Trophoblast cell (in vitro differentiated cells and primary cell): ENCODE measurements at places on chromosomes 7 and 10.

DNA sequence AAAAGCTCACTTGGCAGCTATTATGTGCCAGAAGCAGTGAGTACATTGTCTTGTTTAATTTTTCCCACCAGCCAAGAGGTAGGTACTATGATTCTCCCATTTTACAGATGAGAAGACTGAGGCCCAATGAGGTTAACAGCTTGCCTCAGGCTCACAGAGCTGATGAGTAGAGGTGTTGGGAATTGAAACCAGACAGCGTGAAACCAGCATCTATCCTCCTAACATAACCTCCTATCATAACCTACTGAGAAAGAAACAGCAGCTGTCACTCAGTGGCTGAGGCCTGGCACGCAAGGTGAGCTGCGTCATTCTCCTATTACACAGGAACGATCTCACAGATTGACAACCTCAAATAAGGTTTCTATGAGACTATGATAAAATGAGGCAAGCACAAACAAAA, 6.2 kb downstream of the PYROXD2 start:
- no peak for DNase-seq

DNA sequence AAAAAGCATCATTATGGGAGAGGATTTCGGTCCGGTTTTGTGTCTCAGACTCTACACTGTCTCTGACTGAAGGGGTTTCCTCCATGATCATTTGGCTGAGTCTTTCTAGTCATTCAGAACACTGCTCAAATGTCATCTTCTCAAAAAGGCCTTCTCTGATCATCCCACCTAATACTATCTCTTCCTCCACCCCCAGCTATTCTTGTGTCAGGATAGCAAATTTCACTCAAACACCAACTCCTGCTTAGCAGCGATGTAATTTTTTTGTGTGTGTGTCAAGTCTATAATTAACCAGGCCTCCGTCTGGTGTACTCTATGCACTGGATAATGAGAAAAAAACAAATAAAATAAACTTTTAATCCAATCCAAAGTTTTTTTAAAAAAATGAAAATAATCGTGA, 200.4 kb downstream of the KCND2 start:
- no peak for DNase-seq

- DNase-seq, result no peak
Measured at GRCh38 chr7:340200-340937, 50.4 kb downstream of the FOXL3 start.

- no peak for DNase-seq
Measured at GRCh38 chr10:123703195-123703790, 37.1 kb downstream of the GPR26 start.

GRCh38 chr10:52115823-52116222, 198.3 kb upstream of the DKK1 start:
- no peak for DNase-seq

- DNase-seq, result no peak
Measured at GRCh38 chr7:77454802-77455201, 38.7 kb upstream of the GSAP start.

- DNase-seq, result no peak
Measured at GRCh38 chr10:123553810-123554430, 112.2 kb upstream of the GPR26 start.

DNA sequence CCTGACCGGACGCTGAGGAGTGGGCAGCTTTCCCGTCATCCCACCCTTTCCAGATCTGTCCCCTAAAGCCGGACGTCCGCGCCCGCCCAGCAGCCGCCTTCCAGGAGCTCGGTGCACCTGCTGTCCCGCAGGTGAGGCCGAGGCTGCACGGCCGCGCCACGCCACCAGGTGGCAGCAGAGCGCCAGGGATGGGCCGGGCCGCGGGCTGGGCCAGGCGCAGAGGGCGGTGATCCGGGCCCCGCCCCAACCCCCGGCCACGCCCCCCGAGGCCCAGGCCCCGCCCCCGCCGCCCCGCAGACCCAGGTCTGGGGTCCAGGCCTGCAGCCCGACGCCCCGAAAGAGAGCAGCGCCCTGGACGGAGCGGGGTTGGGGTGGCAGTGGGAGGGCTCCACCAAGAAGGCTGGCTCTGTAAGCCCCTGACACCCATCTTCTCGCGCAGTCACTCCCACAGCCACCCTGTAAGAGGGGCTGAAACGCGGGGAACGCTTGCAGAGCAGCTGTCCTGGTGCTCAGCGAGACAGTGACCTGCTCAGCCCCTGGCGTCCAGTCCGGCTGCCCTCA, 32.2 kb downstream of the FOXL3 start:
- peak; percentile 38 for DNase-seq

DNA sequence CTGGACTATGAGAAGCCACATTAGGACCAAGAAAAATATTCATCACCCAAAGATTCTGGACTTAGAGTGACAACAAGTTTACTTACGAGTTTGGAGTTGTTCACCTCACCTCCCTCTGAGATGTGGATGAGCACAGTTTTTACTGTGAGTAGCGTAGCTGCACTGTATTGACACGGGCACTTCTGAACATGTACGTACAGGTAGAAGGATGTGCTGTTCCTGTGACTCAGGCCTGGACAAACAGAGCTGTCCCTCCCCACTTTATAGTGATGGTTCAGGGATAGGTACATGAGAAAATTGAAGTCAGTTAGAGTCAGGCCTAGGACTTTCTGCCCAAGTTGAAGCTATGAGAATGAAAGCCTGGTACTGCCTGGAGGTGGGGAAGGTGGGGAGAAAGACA, 80.9 kb upstream of the DYNC1I1 start:
- no peak for DNase-seq

DNA sequence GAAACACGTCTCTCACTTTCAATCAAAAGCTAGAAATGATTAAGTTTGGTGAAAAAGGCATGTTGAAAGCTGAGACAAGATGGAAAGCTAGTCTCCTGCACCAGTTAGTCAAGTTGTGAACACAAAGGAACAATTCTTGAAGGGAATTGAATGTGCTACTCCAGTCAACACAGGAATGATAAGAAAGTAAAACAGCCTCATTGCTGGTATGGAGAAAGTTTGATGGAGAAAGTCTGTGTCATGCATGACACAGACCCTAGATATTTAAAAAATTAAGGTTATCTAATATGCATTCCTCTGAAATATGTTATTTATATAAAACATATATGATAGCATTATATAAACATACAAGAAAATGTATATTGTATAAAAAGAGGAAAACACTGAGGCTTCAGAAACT, 699.4 kb upstream of the FZD8 start:
- no peak for DNase-seq

DNA sequence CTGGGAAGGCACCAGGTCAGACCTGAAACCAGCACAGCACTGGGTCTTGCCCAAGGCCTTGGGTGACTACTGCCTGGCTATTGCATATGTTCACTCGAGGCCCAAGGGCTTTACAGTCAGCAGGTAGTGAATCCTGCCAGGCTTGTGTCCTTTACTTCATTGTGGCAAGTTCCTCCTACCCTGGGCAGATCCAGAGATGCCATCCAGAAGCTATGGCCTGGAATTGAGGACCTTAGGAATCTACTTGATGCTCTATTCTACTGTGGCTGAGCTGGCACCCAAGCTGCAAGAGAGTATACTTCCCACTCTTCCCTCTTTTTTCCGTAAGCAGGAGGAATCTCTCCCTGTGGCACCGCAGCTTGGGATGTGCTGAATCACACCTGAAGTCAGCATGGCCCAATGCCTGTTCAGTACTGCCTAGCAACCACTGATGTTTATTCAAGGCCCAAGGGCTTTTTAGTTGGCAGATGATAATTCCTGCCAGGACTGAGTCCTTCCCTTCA, 246.7 kb upstream of the CTBP2 start:
- peak; percentile 33 for DNase-seq

DNA sequence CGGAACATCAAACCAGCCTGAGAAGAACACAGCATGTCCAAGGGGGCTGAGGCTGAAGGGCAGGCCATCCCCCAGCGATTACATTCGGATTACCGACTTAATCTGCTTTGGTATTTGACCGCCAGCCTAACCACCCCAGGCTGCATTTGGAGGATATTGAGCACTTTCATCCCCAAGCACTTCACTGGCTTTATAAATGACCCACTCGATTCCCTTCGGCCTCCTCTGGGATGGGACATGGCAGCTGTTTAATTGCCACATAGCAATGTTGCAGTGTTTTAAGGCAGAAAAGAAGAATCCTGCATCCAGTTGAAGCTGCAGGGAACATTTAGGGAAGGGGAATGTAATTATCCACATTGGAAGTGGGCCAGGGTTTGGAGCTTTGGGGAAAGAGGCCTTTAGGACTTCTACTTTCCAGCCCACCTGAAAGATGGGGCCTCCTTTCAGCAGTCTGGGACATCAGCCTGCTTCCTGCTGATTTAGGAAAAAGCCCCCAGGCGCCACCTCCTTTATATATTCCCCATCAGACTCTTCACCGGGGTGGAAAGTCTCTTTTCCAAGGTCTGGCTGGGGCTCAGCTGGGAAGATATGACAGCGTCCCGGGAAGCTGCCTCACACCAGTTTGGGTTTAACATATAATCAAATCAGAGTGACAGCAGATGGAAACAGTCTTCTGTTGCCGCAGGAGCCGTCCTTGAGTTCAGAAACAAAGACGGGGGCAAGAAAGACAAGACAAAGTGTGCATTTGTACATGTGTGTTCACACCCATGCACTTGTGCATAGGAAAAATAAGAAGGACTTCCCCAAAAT, 9.2 kb downstream of the DPCD start:
- DNase-seq, result no peak

GRCh38 chr10:117167789-117168674, 29.3 kb upstream of the KCNK18 start:
- DNase-seq, result peak; percentile 27

DNA sequence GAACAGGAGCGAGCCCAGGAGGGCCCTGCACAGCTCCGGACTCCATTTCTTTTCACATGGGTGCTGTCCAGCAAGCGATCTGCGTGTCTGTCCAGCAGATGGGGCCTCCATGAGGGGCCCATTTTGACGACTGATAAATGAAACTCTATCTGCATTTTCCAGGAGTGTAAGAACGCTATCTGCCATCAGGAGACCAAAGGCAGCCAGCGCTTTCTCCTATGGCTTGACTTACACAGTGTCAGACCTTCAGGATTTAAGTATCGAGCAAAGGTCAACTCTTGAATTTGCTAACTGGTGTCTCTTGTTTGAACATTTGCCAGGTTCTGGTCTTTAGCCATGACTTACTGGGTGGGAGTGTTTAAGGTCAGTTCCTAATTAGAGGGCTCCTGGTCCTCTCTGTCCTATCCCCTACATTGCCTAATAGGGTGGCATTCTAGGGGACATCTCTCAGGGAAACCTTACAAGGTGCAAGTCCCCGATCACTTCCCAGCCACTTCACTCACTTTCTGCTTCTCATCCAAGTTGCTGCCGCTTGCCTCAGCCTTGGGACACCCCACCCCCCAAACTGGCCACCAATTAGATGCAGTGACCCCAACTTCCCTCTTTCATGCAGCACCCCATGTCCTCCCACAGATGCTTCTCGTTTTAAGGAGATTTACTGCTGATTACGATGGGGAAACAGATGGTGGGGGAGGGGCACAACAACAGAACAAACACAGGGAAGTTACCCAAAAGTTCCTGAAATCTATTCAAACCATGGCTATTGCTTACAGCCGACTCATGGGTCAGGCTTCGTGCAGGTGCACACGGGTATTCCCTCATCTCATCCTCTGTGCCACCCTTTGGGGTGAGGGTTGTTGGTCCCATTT, 20.0 kb downstream of the VSIR start:
- peak; percentile 8 for DNase-seq

- DNase-seq, result no peak
Measured at GRCh38 chr7:43878867-43879266, 9.6 kb upstream of the MRPS24 start.

DNA sequence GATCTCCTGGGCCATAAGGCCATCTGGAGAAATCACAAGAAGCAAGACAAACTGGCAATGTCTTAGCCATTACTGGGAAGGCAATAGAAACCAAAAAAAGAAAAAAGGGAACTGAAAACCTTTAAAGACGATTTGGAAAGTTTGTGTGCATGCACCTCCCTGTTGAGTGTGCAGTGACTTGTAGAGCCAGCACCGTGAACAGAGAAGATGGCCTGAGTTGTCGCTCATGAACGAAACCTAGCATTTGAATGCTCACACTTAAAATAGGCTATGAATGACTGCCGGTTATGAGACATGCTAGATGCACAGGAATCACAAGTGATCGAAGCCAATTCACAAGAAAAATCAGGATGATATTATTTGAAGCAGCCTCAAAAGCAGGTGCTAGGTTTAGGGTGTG, 151.3 kb upstream of the ADO start:
- no peak for DNase-seq

DNA sequence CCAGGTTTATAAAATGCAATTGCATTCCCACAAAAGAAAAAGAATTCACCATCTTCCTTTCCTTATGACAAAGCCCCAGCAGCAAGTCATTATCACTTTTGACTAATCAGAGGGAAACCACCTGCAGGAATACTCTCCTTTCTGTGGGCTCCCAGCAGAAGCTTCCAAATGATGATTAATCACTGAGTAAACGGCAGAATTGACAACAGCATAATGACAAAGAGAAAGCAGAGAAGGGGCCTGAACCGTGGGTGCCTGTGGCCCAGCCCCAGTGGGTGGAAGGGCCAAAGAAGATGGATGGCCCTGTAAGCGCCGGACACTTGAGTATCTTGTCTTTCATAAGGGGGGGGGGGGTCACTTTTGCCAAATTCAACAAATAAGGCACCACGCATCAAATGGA, 152.4 kb upstream of the NRBF2 start:
- DNase-seq, result no peak

DNA sequence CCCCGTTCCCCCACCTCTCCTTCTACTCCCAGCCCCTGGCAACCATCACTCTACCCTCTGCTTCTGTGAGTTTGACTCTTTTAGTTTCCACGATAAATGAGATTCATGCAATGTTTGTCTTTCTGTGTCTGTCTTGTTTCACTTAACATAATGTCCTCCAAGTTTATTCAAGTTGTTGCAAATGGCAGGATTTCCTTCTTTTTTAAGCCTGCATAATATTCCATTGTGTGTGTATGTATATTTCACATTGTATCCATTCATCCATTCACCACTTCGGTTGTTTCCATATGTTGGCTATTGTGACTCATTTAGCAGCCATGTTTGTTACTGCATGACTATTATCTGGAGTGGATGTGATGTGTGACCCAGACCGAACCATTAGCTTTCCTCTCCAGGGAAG, 64.3 kb downstream of the VIM start:
- DNase-seq, result no peak

- DNase-seq, result no peak
Measured at GRCh38 chr10:95533590-95533989, 27.6 kb downstream of the SORBS1 start.

DNA sequence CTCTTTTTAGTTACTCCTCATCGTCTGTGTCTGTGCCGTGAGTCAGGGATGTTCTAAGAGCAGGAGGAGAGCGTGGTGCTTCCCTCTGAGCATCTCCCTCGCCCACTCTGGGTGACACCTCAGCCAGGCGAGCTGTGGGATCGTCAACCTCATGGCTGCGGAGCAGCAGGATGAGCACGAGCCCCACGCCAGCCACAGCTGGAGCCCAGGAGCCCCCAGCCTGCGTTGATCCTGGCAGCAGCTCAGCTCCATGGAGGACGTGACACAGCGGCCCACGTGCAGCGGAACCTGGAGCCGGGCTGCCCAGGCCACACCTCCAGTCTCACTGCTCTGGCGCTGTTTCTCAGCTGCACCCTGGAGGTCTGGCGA, 512.0 kb downstream of the PTPRN2 start:
- no peak for DNase-seq

- peak; percentile 94 for DNase-seq
Measured at GRCh38 chr7:13898957-13899670, 90.4 kb downstream of the ETV1 start.
